Activated naive CD8-positive, alpha-beta T cell treated with anti-CD3 and anti-CD28 coated beads, Interleukin-2, amount 10 ng/mL, durations not matched to agents 7 days and 5 days (primary cell): ENCODE measurements at places on chromosomes 3 and 15. TPM values are rescaled to one million over a fixed set of nuclear protein-coding genes. Genes with fewer than 3 reads are reported as not detected.
A peak's percentile ranks its signal among the peaks of the same experiment; 100 is the strongest.

Gene EDEM1
- total RNA-seq, result 94.2 TPM

Gene GPR15
- 40.6 TPM for total RNA-seq

- H3K4me3 ChIP-seq, result no peak overlapping the region
- no peaks in the 10 kb centered on the region for H3K36me3 ChIP-seq
- no peak overlapping the region for H3K27ac ChIP-seq
These were observed 176.3 kb downstream of the ZNF621 start for GRCh38 chr3:40701016-40701588.

- peaks cover 39% of the 10 kb centered on the region for H3K4me1 ChIP-seq
- H3K36me3 ChIP-seq, result peaks cover 17% of the 10 kb centered on the region
- H3K4me3 ChIP-seq, result no peak overlapping the region
- H3K27me3 ChIP-seq, result no peaks in the 10 kb centered on the region
These were observed 168.4 kb upstream of the BCL6 start for GRCh38 chr3:187913617-187914033.

DNA sequence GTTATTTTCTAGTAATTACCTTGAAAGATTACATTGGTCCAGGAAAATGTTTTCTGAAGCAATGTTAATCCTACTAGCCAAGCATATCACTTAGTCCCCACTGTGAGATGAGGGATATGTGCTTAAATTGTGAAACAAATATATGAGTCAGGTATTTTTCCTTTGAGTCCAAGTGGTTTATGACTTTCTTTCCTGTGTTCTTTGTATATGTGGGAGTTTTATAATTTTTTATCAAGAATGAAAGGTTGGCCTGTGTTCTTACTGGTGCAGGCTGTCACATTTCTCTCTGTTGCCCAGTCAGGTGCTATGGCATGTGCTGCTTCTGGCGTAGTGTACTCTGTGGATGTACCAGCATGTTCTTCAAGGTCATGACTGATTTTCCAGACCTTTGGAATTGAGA, 147.4 kb downstream of the CMSS1 start:
- H3K4me3 ChIP-seq, result no peak overlapping the region
- peaks cover 4% of the 10 kb centered on the region for H3K36me3 ChIP-seq
- no peak for DNase-seq
- H3K27me3 ChIP-seq, result no peaks in the 10 kb centered on the region
- peaks cover 8% of the 10 kb centered on the region for H3K4me1 ChIP-seq
- no peak overlapping the region for H3K27ac ChIP-seq

Gene TRH
- total RNA-seq, result not detected

GRCh38 chr3:7977245-7978086, 524.2 kb upstream of the LMCD1 start:
- DNase-seq, result no peak
- H3K36me3 ChIP-seq, result no peaks in the 10 kb centered on the region
- no peak overlapping the region for H3K27ac ChIP-seq
- H3K4me3 ChIP-seq, result no peak overlapping the region
- no peaks in the 10 kb centered on the region for H3K4me1 ChIP-seq

GRCh38 chr3:57557085-57557537, 1.0 kb downstream of the PDE12 start:
- no peaks in the 10 kb centered on the region for H3K27me3 ChIP-seq
- peak overlapping the region; percentile 99 for H3K27ac ChIP-seq
- H3K4me3 ChIP-seq, result peak overlapping the region; percentile 90
- peaks cover 34% of the 10 kb centered on the region for H3K4me1 ChIP-seq

GRCh38 chr3:170426240-170426797, 7.7 kb downstream of the CLDN11 start:
- no peak for DNase-seq
- peaks cover 22% of the 10 kb centered on the region for H3K27me3 ChIP-seq
- H3K4me1 ChIP-seq, result peaks cover 14% of the 10 kb centered on the region
- H3K36me3 ChIP-seq, result no peaks in the 10 kb centered on the region
- H3K4me3 ChIP-seq, result no peak overlapping the region

GRCh38 chr3:8282541-8283165, 219.0 kb upstream of the LMCD1 start:
- H3K36me3 ChIP-seq, result no peaks in the 10 kb centered on the region
- DNase-seq, result no peak
- H3K27me3 ChIP-seq, result no peaks in the 10 kb centered on the region
- H3K4me1 ChIP-seq, result no peaks in the 10 kb centered on the region
- H3K4me3 ChIP-seq, result no peak overlapping the region

Gene SPINK8
- total RNA-seq, result not detected

Gene GRM2
- 2.2 TPM for total RNA-seq

Gene CNTN3
- total RNA-seq, result not detected

Gene MELTF
- 5.6 TPM for total RNA-seq

- no peak overlapping the region for H3K4me3 ChIP-seq
- H3K4me1 ChIP-seq, result peaks cover 9% of the 10 kb centered on the region
- H3K36me3 ChIP-seq, result no peaks in the 10 kb centered on the region
- no peak for DNase-seq
- peaks cover 6% of the 10 kb centered on the region for H3K27me3 ChIP-seq
These were observed 60.8 kb downstream of the ITGA11 start for GRCh38 chr15:68371160-68371559.

- H3K36me3 ChIP-seq, result peaks cover 16% of the 10 kb centered on the region
- H3K4me1 ChIP-seq, result peaks cover 24% of the 10 kb centered on the region
- no peaks in the 10 kb centered on the region for H3K27me3 ChIP-seq
- no peak overlapping the region for H3K4me3 ChIP-seq
- no peak overlapping the region for H3K27ac ChIP-seq
- no peak for DNase-seq
These were observed 640 bp downstream of the POPDC2 start for GRCh38 chr3:119659606-119660291.

Gene MUC20
- 3.0 TPM for total RNA-seq

Gene SNURF
- total RNA-seq, result 21.6 TPM

- no peaks in the 10 kb centered on the region for H3K27me3 ChIP-seq
- no peak overlapping the region for H3K27ac ChIP-seq
- no peak for DNase-seq
- H3K4me3 ChIP-seq, result no peak overlapping the region
- H3K4me1 ChIP-seq, result peaks cover 2% of the 10 kb centered on the region
- peaks cover 31% of the 10 kb centered on the region for H3K36me3 ChIP-seq
These were observed 16.8 kb downstream of the AP4E1 start for GRCh38 chr15:50925281-50925680.

GRCh38 chr3:122770521-122771202, 23.0 kb downstream of the HSPBAP1 start:
- peaks cover 3% of the 10 kb centered on the region for H3K4me1 ChIP-seq
- no peak overlapping the region for H3K27ac ChIP-seq
- DNase-seq, result no peak
- no peak overlapping the region for H3K4me3 ChIP-seq
- no peaks in the 10 kb centered on the region for H3K27me3 ChIP-seq

DNA sequence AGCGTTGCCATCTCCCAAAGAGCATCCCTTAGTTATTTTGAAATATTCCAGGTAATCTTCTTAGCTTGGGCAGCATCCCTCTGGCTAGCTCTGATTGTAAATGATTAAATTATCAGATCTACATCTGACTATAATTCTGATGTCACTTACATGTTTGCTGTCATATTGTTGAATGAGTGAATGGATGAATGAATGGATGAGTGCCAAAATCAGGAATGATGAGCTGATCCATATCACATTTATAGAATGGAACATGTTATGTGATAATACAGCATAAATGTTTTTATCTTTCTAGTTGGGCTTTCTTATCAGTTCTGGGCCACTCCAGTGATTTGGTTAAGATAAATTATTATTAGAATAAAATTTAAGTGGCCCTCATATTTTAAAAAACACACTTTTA, 14.0 kb downstream of the FAN1 start:
- no peak overlapping the region for H3K27ac ChIP-seq
- H3K36me3 ChIP-seq, result peaks cover 11% of the 10 kb centered on the region
- no peaks in the 10 kb centered on the region for H3K4me1 ChIP-seq
- no peak for DNase-seq

DNA sequence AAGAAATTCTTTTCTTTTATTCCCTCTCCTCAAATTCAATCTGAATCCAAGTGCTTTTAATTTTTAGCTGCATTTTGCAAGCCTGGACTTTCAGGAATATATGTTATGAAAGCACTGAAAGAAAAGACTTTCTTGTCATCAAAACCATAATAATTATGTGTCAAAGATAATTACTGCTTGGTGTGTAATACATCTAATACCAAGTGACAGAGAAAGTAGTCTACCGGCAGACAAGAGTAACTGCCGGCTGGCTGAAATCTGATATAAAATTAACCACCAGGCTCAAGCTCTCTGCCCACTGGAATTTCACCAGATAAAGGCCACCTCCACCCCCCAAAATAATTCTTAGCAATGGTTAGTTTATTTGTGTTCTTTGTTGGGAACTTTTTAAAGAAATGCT, 220.9 kb upstream of the CDIN1 start:
- no peak for DNase-seq
- no peak overlapping the region for H3K4me3 ChIP-seq
- no peaks in the 10 kb centered on the region for H3K4me1 ChIP-seq
- no peaks in the 10 kb centered on the region for H3K36me3 ChIP-seq
- H3K27ac ChIP-seq, result no peak overlapping the region
- no peaks in the 10 kb centered on the region for H3K27me3 ChIP-seq

DNA sequence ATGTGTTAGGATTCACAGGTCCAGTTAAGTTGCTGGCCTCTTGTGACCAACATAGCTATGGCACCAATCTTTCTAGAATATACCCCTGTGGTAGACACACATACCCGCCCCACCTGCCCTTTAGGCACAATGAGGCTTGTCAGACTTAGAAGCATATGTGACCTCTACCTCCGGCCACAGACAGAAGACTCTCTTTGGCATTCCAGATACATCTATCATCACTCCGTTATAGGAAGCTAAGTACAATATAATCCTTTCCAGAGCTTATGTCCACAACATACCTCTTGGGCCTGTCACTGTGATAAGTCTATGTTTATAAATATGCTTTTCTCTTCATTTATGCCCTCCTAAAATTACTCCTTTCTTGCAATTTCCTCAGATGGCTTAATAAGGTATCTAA, 39.8 kb downstream of the CD47 start:
- no peak for DNase-seq
- peaks cover 27% of the 10 kb centered on the region for H3K4me1 ChIP-seq
- no peak overlapping the region for H3K4me3 ChIP-seq
- peaks cover 63% of the 10 kb centered on the region for H3K36me3 ChIP-seq
- H3K27me3 ChIP-seq, result no peaks in the 10 kb centered on the region

- no peaks in the 10 kb centered on the region for H3K36me3 ChIP-seq
- H3K4me1 ChIP-seq, result peaks cover 14% of the 10 kb centered on the region
- H3K4me3 ChIP-seq, result peak within 1 kb of the TSS; percentile 84
- peak; percentile 90 for DNase-seq
- no peaks in the 10 kb centered on the region for H3K27me3 ChIP-seq
These were observed at the start of gene SECISBP2L for GRCh38 chr15:49046220-49047102. TSS of gene SECISBP2L (minus strand) at chr15:49046446. CDS start at chr15:49046299, 147 bp downstream.

DNA sequence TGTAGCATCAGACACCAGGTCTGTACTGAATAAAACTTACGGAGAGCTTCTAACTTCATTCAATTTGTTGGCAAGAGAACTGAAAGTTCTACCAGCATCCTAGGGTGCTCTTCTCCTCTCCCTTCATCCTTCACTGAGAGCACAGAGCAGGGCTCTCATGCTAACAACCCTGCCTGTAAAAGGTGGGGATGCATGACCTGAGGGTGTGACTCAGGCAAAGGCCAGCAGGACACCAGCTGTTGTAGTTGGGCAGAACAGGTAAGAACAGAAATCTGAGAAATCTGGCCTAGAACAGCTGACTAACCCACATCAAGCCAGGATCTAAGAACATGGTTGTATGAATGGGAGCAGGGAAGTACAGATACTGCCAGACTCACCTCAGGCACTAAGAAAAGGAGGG, 64.2 kb downstream of the MYLK start:
- no peak overlapping the region for H3K27ac ChIP-seq
- H3K27me3 ChIP-seq, result peaks cover 12% of the 10 kb centered on the region
- H3K36me3 ChIP-seq, result no peaks in the 10 kb centered on the region
- DNase-seq, result no peak

- H3K27ac ChIP-seq, result no peak overlapping the region
- H3K4me1 ChIP-seq, result peaks cover 5% of the 10 kb centered on the region
- no peak overlapping the region for H3K4me3 ChIP-seq
These were observed 121.3 kb downstream of the CD47 start for GRCh38 chr3:107969525-107969924.

- H3K4me1 ChIP-seq, result peaks cover 4% of the 10 kb centered on the region
- no peak for DNase-seq
- H3K36me3 ChIP-seq, result peaks cover 16% of the 10 kb centered on the region
These were observed 18.9 kb downstream of the IL1RAP start for GRCh38 chr3:190532731-190533203.

GRCh38 chr15:84992157-84992944, 10.7 kb downstream of the PDE8A start:
- peak overlapping the region; percentile 11 for H3K4me3 ChIP-seq
- H3K27me3 ChIP-seq, result no peaks in the 10 kb centered on the region

Gene ABI3BP
- total RNA-seq, result not detected

Gene LDHAL6B
- not detected for total RNA-seq
